Suprapubic skin (tissue), 4 donors: ENCODE measurements at places on chromosomes 6 and 20. TPM values are rescaled to one million over a fixed set of nuclear protein-coding genes. Genes with fewer than 3 reads are reported as not detected.

GRCh38 chr6:43045371-43045930, 8.2 kb downstream of the CUL7 start:
- DNase-seq = no peak

GRCh38 chr20:53034899-53035298, 62.7 kb downstream of the TSHZ2 start:
- DNase-seq = no peak

GRCh38 chr20:14477125-14477524, 139.7 kb upstream of the FLRT3 start:
- no peak for DNase-seq

DNA sequence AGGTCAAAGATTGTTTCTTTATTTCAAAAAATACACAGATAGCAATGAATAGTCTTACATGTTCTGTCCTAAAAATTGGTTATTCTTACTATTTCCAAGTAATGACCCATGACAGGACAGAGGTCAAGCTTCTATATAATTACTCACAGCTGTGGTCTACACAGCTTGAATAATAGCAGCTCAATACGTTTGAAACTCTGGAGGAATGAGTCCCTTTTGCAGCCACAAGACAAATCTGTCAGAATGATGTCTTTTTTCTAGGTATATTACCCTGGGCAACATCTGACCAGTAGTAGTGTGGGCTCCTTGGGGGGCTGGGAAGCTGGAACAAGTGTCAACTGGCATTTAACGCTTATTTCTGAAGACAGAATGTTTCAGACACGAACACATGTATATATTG, 84.9 kb upstream of the HTR1B start:
- no peak for DNase-seq

DLL1 gene
- 75.6 TPM for total RNA-seq

DNA sequence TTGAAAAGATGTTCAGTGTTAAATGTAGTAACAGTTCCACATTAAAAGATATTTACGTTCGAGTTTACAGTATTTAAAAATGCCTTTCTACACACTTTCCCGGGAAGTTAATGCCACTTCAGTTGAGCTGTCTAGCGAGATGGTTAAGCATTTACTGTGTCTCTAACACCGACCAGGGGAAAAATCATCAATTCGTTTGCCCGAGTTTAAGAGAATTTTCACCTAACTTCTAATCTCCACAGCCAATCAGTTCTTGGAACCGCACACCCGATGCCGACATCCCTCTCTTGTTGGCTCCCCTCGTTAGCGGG, 58.2 kb downstream of the FAM217A start:
- DNase-seq = no peak
